Endodermal cell (in vitro differentiated cells): ENCODE measurements at places on chromosomes 2 and 18. TPM values are rescaled to one million over a fixed set of nuclear protein-coding genes. Genes with fewer than 3 reads are reported as not detected.

Gene ACADL
- 0.44 to 1.1 TPM (median 0.96 TPM) in 3 replicates for total RNA-seq

Gene REG3G
- not detected in 2 replicates for total RNA-seq

Gene FBXO48
- 1.0 and 1.3 TPM in 2 replicates for total RNA-seq

DNA sequence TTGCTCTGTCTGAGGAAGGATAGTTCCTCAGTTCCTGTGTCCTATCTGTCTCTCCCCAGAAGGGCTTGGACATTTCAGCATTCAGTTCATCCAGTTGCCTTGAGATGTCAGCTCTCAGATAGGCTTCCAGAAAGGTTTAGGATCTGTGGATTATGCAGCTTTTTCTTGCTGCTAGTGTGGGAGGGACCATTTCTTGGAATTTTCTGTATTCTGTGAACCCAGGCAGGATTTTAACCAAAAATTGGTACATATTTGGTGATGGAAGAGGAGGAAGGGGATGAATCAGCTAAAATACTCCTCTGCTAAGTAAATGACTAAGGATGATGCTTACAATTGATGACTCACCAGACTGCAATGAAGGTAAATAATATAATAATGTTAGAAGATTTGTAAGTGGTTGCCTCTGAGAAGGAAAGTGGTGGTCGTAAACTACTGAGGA, 58.6 kb upstream of the DOCK10 start:
- DNase-seq: no peak
